Right atrium auricular region (tissue), 2 donors: ENCODE measurements at places on chromosomes 5 and 9. TPM values are rescaled to one million over a fixed set of nuclear protein-coding genes. Genes with fewer than 3 reads are reported as not detected.
A peak's percentile ranks its signal among the peaks of the same experiment; 100 is the strongest.

PCDHGB2 gene
- 6.7 TPM for total RNA-seq

- no peak for DNase-seq
Observed at GRCh38 chr9:2396622-2397285, 224.8 kb upstream of the VLDLR start.

DNA sequence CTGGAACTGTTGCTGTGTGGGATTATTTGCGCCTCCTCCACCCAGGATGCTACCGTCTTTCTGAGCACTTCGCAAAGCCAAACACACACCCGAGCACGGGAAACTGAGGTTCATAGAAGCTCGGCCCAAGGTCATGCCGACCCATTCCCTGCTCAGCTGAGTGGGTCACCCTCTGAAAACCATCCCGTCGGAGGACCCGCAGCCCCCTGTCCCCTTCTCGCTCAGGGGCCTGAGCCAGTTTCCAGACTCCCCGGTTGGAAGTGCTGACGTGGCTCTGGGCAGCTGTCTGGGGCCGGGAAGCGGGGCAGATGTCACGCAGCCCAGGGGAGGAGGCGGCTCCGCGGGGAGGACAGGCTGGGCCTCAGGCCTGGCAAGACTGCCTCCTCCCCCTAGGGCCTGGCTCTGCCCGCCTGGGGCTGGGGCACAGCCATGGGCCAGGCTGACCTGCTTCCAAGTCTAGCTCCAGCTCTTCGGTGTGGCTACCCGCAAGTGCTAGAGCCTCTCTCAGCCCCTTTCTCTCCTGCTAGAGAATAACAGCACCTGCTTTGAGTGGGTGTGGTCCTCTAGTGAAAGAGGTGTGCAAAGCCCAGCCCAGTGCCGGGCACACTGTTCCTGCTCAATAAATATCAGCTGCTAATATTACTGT, 9.9 kb upstream of the CXXC5 start:
- peak; percentile 77 for DNase-seq

DNA sequence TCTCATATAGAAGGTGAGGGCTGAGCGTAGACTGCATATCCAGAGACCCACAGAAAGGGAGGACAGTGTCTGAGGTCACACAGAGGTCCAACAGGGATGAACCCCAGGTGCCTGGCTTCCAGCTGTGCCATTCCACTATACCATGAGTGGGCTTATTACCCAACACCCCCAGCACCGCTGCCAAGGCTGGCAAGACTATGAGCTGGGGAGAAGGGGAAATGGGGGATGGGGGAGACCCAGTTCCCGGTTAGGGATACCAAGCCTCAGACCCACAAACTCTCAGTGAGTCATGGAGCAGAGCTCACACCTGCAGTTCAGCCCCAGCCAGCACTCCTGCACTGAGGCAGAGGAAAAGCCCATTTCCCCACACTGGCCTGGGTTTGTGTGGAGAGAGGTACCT, 106.4 kb downstream of the PSD2 start:
- no peak for DNase-seq

GRCh38 chr9:69579760-69580581, 92.2 kb downstream of the APBA1 start:
- no peak for DNase-seq

- DNase-seq: no peak
Observed at GRCh38 chr5:24110004-24110615, 534.7 kb downstream of the CDH10 start.
